Pulmonary artery endothelial cell (primary cell): ENCODE measurements at places on chromosomes 13 and 19.

DNA sequence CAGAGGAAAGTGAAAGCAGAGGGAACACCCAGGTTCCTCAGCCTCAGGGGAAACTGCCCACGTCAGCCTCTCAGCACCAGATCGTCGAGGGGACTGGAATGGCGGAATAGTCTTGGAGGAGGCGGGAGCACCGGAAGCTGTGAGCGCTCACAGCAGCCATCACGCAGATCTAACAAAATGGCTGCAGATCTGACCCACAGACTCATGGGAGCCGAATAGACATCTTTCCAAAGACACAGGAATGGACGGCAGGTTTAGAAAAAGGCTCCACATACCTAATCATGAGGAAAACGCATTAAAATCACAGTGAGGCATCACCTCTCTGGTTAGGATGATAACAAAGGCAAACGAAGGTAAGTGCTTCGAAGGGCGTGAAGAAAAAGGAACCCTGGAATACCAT is 11.8 kb upstream of the LILRA2 start:
- no peak for DNase-seq

GRCh38 chr19:51198641-51199040 is 26.2 kb upstream of the CD33 start:
- DNase-seq = no peak

DNA sequence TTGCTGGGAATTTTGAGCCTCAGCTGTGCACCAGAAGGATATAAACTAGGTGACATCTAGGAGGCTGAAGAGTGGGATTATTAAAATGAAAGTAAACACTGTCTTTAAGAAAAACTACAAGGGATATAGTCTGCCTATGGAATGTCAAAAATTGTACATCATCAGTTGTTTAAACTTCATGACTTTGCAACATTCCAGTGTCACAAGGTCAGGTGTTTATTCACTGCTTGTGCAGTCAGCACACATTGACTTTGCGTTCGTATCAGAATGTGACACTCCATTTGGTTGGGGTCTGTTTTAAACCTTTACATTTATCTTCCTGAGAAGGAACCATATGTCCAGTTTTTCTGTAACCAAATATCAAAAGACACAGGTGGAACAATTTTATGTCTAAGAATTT is 85.6 kb downstream of the KL start:
- DNase-seq = no peak

DNA sequence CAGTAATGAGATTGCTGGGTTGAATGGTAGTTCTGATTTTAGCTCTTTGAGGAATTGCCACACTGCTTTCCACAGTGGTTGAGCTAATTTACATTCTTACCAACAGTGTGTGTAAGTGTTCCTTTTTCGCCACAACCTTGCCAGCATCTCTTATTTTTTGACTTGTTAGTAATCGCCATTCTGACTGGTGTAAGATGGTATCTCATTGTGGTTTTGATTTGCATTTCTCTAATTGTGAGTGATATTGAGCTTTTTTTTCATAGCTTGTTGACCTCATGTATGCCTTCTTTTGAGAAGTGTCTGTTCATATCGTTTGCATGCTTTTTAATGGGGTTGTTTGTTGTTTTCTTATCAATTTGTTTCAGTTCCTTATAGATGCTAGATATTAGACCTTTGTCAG is 245.0 kb downstream of the MTUS2 start:
- DNase-seq = no peak

DNA sequence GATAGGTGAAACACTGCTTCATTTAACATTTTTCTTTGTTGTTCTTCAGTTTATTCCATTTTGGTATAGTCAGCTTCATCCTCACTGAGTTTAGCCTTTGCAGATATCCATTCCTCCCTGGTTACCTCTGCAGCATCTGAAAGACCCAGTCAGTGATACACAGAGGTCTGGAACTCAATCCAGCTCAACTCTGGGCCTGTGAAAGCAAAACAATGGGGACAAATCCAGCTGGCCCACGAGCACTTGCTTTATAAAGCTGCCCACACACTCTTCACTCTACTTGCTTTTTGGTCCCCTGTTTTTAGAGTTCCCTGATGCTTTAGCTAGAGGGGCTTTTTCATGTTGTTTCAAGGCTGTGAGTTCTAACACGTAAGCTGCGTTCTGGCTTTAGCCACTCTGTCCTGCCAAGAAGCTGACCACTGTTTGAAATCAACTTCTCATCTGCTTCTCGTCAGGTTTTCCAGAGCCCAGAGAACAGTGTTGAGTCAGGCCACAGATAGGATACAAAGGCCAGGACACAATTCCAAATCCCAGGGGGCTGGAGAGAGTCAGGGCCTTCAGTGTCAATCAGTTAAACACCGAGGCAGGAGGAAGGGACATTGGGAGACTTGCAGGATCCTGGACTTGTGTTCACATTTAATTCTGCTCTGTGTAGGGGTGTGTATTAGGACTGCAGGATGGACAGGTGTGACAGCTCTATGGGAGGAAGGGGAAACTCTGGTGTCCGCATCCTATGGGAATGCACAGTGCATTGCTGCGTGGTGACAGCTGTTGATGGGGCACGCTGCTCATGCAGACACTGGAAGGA is 83.5 kb upstream of the RNF113B start:
- DNase-seq = no peak

DNA sequence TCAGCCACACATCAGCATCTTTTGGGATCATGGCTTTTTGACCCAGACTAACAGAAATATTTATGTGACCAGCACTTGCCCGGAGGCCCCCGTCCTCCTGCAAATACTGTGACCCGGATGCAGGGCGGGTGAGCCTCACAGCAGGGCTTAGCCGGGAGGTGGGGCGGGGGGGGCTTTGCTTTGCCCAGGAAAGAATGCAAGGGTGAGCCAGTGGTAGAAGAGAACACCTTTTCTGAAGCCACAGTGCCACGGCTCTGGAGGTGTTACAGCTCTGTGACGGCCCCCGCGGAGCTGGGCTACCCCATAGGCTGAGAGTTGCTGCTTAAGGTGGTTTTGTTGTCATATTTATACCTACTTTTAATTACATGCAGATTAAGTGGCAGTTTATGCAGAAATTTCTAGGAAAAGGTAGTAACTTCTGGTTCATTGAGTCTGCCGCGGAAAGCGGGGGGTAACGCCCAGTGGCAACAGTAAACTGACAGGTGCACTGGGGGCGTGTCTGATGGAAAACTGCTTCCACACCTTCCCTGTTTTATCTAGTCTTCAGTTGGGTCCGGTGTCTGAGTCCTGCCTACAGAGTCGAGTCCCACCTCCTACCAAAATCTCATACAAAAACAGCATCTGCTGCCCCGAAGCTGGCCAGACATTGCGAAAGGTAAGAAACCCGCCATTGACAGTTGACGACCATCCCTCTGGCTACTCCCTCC is 187.9 kb downstream of the TEX29 start:
- no peak for DNase-seq

GRCh38 chr13:111857336-111857735 is 209.6 kb upstream of the SOX1 start:
- DNase-seq = no peak

GRCh38 chr13:48853728-48854102 is 122.0 kb upstream of the FNDC3A start:
- DNase-seq = peak; percentile 11
